ENCODE measurements at places on chromosomes 3 and 15. TPM values are rescaled to one million over a fixed set of nuclear protein-coding genes. Genes with fewer than 3 reads are reported as not detected.
A peak's percentile ranks its signal among the peaks of the same experiment; 100 is the strongest.

The A4GNT gene
- total RNA-seq, result not detected

The IL17RD gene
- 5.6 TPM for total RNA-seq

The PAQR5 gene
- total RNA-seq, result 71.1 TPM

- H3K36me3 ChIP-seq, result no peaks in the 10 kb centered on the region
- H3K4me1 ChIP-seq, result no peaks in the 10 kb centered on the region
- H3K4me3 ChIP-seq, result no peak overlapping the region
- H3K27me3 ChIP-seq, result no peaks in the 10 kb centered on the region
These were observed 40.5 kb downstream of the RAB11A start for GRCh38 chr15:65909831-65910230.

- no peaks in the 10 kb centered on the region for H3K4me1 ChIP-seq
- DNase-seq, result no peak
- H3K27ac ChIP-seq, result no peak overlapping the region
- no peak overlapping the region for H3K4me3 ChIP-seq
These were observed 52.2 kb downstream of the SLCO2A1 start for GRCh38 chr3:133977568-133977967.

GRCh38 chr15:34436126-34436955 is 1.3 kb downstream of the GOLGA8A start:
- H3K27me3 ChIP-seq, result no peaks in the 10 kb centered on the region
- no peaks in the 10 kb centered on the region for H3K4me1 ChIP-seq
- no peaks in the 10 kb centered on the region for H3K36me3 ChIP-seq
- H3K4me3 ChIP-seq, result peak overlapping the region; percentile 74
- H3K27ac ChIP-seq, result no peak overlapping the region
- no peak for DNase-seq

- H3K27ac ChIP-seq, result no peak overlapping the region
- no peaks in the 10 kb centered on the region for H3K27me3 ChIP-seq
- H3K36me3 ChIP-seq, result no peaks in the 10 kb centered on the region
These were observed 36.9 kb upstream of the ARPP21 start for GRCh38 chr3:35602395-35602936.

GRCh38 chr3:187450431-187451190 is 82.4 kb downstream of the RTP4 start:
- H3K27me3 ChIP-seq, result no peaks in the 10 kb centered on the region
- no peaks in the 10 kb centered on the region for H3K4me1 ChIP-seq
- no peak for DNase-seq
- H3K27ac ChIP-seq, result no peak overlapping the region
- H3K36me3 ChIP-seq, result no peaks in the 10 kb centered on the region

GRCh38 chr3:17032407-17033034 is 147.8 kb downstream of the PLCL2 start:
- H3K27ac ChIP-seq, result no peak overlapping the region
- no peaks in the 10 kb centered on the region for H3K4me1 ChIP-seq
- H3K27me3 ChIP-seq, result no peaks in the 10 kb centered on the region
- no peak overlapping the region for H3K4me3 ChIP-seq
- H3K36me3 ChIP-seq, result no peaks in the 10 kb centered on the region
- peak; percentile 23 for DNase-seq

Data from colonic mucosa (tissue), 4 donors.